ENCODE measurements at places on chromosomes 13 and 19.

DNA sequence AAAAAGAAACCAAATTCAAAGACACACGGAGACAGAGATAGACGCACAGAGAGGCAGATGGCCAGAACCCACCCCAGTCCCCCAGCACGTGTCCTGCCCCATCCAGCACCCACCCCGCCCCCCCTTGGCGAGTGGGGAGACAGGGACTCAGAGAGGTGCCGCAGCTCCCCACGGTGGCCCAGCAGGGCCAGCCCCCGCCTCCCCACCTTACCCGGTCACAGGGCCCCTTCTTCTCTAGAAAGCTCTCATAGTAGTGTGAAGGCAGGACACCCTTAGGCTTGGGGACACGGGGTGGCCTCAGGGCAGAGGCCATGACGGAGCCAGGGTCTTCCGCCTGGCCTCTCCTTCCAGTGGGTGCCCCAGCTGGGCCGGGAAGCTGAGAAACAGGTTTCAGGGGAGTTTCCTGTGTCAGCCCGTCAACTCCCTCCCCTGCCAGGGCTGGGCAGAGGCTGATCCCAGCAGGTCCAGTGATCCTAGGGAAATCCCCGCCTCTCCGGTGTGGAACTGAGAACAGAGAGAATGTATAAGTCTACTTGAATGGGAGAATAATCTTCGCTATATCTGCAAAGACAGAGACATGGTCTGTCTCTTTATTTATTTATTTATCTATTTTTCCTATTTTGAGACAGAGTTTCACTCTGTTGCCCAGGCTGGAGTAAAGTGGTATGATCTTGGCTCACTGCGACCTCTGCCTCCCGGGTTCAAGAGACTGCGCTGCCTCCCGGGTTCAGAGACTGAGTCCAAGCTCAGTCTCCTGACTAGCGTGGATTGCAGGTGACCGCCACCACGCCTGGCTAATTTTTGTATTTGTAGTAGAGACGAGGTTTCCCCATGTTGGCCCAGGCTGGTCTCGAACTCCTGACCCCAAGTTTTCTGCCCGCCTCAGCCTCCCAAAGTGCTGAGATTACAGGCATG, at the start of gene STAP2:
Gene STAP2 (minus strand): TSS at position 387 of the 915 bp plus-strand sequence. CDS start 74 bp downstream, at position 313.
- no peak for DNase-seq

DNA sequence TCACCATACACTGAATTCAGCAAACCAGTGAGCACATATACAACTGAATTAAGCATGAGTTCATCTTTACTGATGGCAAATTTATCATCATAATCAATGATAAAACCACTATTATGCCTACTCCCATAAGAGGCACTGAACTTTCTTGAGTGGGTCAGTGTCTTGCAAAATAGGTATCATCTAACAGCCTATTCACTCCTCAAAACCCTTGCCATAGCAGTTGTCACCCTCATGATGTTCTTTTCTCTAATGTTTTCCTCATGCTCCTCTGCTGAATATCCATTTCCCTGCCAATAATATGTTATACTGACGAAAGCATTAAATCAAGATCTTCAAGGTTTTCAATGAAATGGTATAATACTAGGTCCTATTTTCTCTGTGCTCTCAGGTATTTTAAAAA, 5.6 kb downstream of the ARGLU1 start:
- DNase-seq, result no peak

DNA sequence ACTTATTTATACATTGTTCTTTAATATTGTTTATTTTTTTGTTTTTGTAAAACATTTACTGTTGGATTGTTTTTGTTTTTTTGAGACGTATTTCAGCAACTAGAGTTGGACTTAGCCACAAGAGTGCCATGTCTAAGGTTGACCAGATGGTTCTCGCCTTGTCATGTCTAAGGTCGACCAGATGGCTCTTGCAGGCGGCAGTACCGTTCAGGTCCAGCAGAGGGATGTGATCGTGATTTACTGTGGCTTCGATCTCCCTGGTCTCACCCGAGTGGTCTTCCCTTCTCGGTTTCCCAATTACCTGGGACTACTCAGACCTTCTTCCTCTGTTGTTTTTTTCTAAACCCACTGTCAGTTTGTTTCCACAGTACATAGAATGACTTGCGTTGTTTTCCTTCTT, 1438.6 kb downstream of the UQCRFS1 start:
- no peak for DNase-seq

DNA sequence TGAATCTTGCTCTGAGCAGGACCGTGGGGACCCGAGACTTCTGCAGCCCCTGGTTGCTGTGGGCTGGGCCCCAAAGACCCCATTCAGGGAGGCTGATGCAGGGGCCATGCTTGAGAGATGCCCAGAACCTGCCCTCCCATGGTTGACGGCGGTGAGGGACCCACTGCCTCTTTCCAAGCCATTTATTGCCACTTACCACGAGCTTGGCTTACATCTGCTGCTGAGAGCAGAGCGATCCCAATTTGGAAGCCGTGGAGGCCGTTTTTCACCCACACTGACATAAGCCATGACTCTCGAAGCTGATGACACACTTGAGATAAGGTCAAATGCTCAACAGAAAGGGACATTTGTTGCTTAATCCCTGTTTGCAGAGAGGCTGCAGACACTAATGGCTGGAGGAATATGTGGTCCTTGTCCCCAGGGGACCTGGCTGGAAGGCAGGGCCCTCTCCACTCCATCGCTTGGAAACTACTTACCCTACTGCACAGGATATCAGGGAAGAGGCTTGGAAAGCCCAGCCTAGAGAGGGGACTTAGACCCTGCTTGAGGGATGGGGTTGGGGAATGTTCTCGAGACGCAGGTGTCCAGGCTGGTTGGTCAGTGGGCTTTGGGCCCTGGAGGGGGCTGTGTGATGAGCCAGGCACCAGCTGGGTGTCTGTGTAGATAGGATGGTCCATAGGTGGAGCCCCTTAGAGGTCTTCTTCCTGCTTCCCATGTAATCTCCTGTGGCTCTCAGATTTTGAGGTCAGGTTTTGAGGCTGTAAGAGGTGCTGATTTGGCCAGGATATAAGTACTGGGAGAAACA, 15.3 kb downstream of the ZNF536 start:
- DNase-seq, result no peak

DNA sequence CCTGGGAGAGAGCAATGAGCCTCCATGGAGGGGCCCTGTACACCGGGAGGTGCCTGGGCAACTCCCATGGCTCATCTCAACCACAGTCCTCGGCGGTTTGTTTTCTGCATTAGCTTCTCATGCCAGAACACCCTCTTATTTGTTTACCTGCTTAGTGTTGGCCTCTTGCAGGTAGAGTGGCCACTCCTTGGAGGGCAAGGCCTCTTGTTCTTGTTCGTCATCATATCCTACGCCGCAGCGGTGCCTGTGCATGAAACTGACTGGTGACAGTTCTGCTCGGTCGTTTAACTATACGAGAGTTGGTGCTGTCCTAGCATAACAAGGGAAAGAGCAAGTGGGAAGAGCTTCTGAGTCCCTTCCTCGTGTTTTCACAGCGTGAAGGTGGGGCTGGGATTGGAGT, 40.5 kb upstream of the RNF113B start:
- DNase-seq, result no peak

GRCh38 chr19:18781885-18782527, 9.1 kb downstream of the COMP start:
- DNase-seq, result no peak

DNA sequence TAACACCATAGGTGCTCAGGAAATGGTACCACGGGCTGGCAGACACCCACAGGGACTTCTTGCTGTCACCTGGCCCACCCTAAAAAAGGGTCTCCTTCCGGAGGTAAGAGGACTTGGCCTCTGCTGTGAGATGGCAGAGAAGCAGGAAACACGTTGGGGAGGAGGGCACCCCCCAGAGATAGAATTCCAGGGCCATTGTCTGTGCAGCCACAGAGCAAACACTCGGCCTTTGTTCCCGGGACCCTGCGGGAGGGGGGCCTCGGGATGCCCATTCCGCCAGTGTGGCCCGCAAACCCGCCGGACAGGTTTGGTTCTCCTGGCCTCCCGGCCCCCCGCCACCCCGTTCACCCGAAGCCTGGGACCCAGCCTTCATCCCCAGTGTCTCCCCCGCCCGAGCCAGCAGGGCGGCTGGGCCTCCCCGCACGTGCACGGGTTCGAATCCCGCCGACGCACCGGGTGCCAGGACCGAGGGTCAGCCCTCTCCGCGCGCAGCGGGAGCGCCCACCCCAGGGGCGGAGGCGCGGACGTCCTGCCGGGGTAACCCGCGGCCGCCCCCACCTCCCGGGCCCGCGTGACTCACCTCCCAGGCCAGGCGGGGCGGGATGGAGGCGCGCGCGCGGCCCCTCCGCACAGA, 714 bp downstream of the PLPP2 start:
- DNase-seq, result no peak

GRCh38 chr19:10864538-10864899, 6.8 kb upstream of the CARM1 start:
- peak; percentile 71 for DNase-seq

- no peak for DNase-seq
Observed at GRCh38 chr19:2960120-2960519, 15.3 kb upstream of the ZNF77 start.

DNA sequence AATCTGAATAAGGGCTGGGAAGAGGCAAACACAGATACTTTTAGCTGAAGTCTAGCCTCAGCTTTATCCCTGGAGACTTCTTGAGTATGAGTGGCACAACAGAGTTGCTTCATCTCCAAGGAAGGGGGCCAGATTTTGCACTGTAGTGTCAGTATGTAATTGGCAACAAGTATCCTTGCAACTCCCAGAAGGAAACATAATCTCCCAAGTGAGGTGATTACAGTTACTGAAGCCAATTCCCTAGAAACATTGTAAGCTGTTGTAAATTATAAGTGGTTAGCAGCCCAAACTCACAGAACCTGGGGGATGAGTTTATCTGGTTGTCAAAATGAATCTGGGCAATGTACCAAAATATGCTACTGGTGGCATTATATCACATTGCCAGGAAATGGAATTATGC, 2065.7 kb upstream of the PCDH20 start:
- peak; percentile 4 for DNase-seq

DNA sequence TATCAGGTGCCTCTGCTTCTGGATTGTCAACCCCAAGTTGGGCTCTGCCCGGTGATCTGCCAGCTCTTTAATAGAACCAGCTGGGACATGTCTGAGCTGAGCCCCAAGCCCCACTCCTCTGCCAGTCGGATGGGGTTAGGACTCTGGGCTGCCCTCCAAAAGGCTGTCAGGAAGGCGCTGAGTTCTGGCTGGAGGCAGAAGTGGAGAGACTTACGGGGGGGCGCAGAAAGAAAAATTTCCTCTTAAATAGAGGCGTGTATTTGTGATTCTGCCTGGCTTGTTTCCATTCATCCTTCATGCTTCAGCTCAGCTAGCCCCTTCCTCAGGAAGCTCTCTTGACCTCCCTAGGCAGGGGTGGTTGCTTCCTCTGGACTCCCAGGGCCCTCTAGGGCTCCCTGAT, 985 bp upstream of the KCNK6 start:
- DNase-seq, result no peak

GRCh38 chr19:19305066-19305465, 15.2 kb downstream of the SUGP1 start:
- no peak for DNase-seq

- no peak for DNase-seq
Observed at GRCh38 chr13:76339649-76340048, 546.6 kb downstream of the KCTD12 start.

GRCh38 chr19:18424890-18425514, 5.8 kb downstream of the SSBP4 start:
- no peak for DNase-seq

DNA sequence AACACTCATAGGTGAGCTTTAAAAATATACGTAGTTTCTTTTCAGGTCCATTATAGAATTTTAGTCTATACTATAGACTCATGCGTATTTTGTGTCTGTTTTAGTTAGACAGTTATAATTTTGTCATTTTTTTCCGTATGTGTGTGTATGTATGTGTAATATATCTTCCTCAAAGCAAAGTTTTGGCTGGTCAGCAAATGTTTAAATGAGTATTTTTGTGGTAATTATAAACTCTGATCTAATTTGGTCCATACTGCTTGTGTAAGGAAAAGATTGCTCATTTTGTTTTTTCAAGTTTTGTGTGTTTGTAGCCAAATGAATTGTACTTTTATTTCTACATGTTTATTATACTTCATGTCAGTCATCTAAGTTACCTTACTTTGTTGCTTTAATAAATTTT, 20.5 kb downstream of the KCTD4 start:
- DNase-seq, result no peak

GRCh38 chr13:73331556-73331955, 272.8 kb downstream of the KLF5 start:
- no peak for DNase-seq
